ENCODE measurements at places on chromosomes 3 and 15. TPM values are rescaled to one million over a fixed set of nuclear protein-coding genes. Genes with fewer than 3 reads are reported as not detected.

- no peaks in the 10 kb centered on the region for H3K36me3 ChIP-seq
- no peak overlapping the region for H3K27ac ChIP-seq
- no peak for DNase-seq
- H3K4me1 ChIP-seq = no peaks in the 10 kb centered on the region
- H3K4me3 ChIP-seq = no peak overlapping the region
These were observed 720.3 kb upstream of the ARPP21 start for GRCh38 chr3:34919025-34919424.

DNA sequence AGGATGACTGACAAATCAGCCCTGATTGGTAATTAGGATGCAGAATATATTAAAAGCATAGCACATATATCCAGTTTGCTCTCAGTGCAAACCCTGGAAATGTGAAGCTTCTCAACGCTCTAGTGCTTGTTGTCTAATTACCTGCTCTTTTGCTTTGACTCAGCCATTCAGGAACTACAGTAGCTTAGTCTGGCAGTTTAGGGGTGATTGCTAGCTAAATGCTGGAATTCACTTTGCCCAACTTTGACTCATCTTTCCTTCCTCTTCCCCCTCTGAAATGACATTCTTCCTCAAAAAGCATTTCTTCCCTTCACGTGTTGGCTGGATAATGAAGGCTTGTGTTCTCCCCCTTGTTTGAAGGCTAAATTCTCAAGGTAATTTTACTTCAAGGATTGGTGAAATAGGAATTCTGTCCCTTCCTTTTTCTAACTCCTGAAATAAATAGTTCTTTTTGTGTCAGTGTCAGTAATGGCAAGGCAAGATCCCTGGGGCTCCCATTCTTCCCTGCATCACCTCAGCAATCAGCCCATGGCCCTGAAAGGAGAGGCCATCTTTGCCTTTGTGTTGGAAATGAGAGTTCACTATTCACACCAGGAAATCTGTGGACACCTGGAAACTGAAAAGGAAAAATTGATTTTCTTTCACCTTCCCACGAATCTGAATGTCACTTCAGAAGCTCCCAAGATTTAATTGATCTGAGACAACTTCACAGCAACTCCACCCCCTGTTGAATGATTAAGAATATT lies 103.6 kb downstream of the ECT2 start:
- no peak overlapping the region for H3K4me3 ChIP-seq
- H3K27me3 ChIP-seq = no peaks in the 10 kb centered on the region
- no peak for DNase-seq
- no peaks in the 10 kb centered on the region for H3K4me1 ChIP-seq

GRCh38 chr3:3281024-3281423 lies 101.5 kb upstream of the CRBN start:
- no peaks in the 10 kb centered on the region for H3K4me1 ChIP-seq
- H3K27me3 ChIP-seq = no peaks in the 10 kb centered on the region
- DNase-seq = no peak
- H3K4me3 ChIP-seq = no peak overlapping the region
- no peak overlapping the region for H3K27ac ChIP-seq

- peak overlapping the region; percentile 44 for H3K27ac ChIP-seq
- peaks cover 4% of the 10 kb centered on the region for H3K36me3 ChIP-seq
These were observed 4.6 kb downstream of the SNUPN start for GRCh38 chr15:75620841-75621391.

- H3K36me3 ChIP-seq = no peaks in the 10 kb centered on the region
- H3K4me1 ChIP-seq = no peaks in the 10 kb centered on the region
- no peak overlapping the region for H3K4me3 ChIP-seq
- no peak overlapping the region for H3K27ac ChIP-seq
- no peak for DNase-seq
- H3K27me3 ChIP-seq = no peaks in the 10 kb centered on the region
These were observed 81.6 kb downstream of the LRRC49 start for GRCh38 chr15:70974004-70974832.

- H3K27ac ChIP-seq = no peak overlapping the region
- no peak for DNase-seq
- no peaks in the 10 kb centered on the region for H3K4me1 ChIP-seq
- no peaks in the 10 kb centered on the region for H3K36me3 ChIP-seq
These were observed 137.4 kb upstream of the UMPS start for GRCh38 chr3:124592658-124593441.

- DNase-seq = no peak
- no peaks in the 10 kb centered on the region for H3K36me3 ChIP-seq
- H3K4me1 ChIP-seq = no peaks in the 10 kb centered on the region
- H3K4me3 ChIP-seq = no peak overlapping the region
- H3K27ac ChIP-seq = no peak overlapping the region
These were observed 14.3 kb downstream of the PPCDC start for GRCh38 chr15:75037685-75038084.

GP5 gene
- 3.8 TPM for polyA plus RNA-seq

ZNF860 gene
- polyA plus RNA-seq = not detected

PRTG gene
- not detected for polyA plus RNA-seq
